DMS53 (cell line): ENCODE measurements at places on chromosomes 6 and 20.

DNA sequence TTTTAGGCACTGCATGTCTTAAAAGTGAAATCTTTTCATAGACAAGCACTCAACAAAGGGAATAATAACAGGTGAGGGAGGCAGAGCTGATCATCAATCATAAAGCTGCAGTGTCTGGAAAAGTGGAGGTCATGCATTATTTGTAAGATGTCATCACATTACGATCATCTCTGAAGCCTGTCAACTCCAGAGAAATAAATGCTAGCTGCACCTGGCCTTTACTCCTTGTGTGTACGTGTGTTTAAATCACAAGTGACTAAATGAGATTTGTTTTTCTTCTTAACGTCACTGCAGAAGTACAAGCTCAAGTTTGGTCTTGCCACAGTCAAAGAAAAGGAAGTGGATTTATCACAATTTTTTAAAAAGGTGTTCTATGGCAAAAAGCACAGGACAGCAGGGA, 275.5 kb upstream of the SGK1 start:
- no peak for DNase-seq

- DNase-seq, result no peak
These were observed 13.4 kb downstream of the COL9A3 start for GRCh38 chr20:62830251-62830650.

DNA sequence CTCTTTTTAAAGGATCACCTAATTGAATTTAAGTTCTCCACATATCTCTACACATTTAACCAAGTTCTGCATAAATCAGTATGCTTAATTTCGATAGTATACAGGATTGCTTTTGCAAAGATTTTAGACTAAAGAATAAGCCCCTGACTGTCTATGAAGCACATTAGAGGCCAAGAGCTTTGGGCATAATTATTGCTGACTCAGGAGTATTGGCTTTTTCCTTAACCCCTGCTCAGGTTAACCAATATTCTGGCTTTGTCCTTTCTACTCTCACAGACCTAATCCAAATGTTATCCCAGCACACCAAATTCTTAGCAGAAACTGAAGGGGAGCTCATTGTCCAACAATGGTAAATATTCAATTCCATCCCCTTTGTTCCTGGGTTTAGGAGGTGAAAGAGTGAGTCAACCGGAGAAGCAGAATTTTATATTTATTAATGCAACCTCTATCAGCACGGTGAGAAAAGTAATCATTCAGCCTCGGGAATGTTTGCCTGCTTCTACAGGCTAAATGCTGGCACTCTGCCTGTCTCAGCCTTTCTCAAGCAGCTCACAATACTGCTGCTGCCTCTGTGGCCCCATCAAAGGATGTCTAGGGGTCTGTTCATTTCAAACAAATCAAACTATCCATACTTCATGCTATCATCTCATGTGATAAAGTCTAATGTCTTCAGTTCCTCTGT, 125.0 kb downstream of the SIM1 start:
- DNase-seq, result no peak

DNA sequence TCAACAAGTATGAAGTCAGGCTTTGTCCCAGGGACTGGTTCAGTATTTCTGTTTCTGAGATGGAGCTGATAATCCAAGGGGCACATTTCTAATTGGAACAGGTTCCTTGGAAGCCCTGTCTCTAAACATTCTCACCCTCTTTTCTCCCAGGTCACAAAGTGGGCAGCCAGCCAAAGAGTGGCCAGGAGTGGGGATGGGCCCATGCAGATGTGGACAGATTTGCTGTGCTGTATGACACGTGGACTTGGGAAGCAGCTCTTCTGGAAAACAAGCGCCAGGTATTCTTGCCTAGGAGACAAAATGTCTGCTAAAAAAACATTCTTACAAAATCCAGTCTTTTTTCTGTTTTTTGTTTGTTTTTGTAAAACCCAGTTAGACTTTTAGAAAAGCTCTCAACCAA, 140.2 kb downstream of the CD164 start:
- DNase-seq, result peak; percentile 28

GRCh38 chr6:28940294-28940857, 16.6 kb upstream of the TRIM27 start:
- peak; percentile 89 for DNase-seq

GRCh38 chr20:25464501-25465242, 57.2 kb downstream of the GINS1 start:
- DNase-seq, result no peak

DNA sequence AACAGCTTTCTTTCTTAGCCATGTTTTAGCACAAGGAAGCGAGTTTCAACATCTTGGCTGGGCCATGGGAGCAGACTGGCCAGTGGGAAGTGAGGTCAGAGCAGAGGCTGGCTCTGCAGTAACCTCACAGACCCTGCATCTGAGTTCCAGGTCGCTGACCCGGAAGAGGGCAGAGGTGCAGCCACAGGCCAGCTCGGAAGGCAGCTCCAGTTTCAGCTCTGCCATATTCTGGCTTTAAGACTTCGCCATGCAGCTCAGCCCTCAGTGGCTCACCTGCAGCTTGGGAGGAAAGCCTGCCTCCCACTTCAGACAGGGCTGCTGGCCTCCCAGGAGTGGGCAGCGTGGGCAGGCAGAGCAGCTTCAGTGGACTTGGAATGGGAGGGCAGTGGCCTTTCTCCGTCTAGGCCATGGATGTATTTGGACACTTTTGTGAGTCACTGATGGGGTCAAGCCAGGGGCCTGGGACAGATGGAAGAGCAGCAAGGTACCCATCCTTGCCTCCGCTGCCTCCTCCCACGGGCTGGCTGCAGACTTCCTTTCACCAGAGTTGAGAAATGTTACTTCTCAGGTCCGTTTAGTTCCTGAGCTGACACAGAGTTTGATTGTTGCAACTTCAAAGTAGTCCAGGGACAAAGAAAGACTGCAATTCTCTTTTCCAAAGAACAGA, 18.5 kb downstream of the CST8 start:
- no peak for DNase-seq

- no peak for DNase-seq
These were observed 49.5 kb upstream of the B4GALT5 start for GRCh38 chr20:49762940-49763766.

DNA sequence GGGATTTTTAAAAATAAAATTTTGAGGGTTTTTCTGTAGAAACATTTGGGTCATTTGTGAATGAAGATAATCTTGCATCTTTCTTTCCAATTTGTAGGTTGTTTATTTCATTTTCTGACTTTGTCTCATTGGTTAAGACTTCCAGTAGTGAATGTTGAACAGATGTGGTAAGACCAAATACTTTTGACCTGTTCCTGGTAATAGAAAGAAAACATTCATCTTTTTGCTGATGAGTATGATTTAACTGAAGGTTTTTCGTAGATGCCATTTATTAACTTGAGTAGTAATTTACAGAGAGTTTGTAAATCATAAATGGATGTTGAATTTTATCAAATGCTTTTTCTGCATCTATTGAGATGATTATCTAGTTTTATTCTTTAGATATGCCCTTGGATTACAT, 416.1 kb upstream of the CITED2 start:
- DNase-seq, result no peak

DNA sequence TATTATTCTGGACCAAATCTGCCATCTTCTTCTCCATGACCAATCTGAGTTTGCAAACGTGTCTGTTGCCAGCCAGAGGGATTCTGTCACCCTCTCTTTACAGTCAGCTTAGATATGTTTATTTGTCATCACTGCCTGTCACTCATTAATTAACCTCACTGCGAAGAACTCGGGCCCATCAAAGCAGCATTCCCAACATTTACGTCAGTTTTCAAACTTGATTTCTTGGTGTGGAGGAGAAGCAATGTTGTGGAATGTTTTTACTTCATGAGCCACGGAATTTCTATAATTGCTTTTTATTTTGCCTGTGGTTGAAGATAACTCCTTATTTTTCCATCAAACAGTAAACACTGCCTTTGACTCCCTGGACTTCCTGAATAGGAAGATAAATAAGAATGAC, 91.8 kb upstream of the CNKSR3 start:
- DNase-seq, result peak; percentile 24

DNA sequence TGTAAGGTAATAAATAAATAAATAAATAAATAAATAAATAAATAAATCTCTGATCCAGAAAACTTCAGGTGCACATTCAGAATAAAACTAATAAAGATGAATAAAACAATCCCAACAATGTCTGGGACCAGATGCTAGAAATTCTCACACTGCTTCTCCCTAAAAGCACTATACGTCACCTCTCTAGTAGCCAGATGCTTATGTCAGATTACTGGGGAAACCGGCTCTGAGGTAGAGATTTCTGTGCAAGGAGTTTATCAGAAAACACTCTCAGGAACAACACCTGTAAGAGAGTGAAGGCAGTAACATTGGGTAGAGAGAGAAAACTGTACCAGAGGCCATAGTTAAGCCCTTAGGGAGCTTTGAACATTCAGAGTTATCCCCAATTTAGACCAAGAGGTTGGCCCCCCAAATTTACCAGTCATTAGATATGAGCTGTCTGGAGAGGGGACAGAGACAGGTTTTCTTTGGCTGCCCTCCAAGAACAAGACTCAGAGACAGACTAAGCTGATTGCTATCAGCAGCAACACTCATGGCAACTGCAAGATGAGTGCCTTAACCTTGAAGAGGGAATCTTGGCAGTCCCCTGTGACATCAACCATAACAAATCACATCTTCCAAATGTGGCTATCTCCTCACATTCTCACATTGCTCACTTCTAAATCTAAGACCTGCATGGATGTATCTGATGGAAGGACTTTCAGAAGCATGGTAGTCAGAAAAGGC, 151.2 kb upstream of the BMP5 start:
- peak; percentile 16 for DNase-seq

DNA sequence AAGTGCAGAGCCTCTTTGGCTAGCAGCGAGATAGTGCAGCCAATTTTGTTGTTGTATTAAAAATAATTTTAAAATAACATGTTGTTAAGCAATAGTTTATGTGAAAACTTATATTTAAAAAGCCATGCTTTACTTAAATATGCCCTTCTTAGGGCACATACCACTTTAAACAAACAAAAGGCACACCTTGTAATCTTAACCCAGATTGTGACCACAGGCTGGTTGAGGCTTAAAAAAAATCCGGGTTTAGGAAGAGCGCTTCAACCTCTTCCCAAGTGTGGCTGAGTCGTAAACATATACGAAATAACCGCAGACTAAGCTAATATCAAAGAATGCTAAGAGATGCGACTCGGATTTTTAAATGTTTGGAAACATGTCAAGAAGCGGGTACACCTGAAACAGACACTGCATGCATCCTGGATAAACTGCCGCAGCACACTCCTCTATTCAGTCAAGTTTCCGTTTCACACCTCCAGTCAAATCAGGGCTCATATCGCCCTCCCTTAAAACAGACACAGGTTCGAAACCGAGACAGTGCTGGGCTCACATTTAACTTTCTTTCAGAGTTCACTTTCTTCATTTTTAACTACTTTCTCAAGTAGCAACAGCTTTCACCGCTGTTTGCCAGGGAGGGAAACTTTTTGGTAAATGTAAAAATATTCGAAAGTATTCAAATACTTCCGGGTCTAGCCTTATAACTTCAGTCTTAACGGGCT, 1.5 kb downstream of the DEK start:
- peak; percentile 46 for DNase-seq

GRCh38 chr20:25465243-25466135, 58.0 kb downstream of the GINS1 start:
- no peak for DNase-seq

DNA sequence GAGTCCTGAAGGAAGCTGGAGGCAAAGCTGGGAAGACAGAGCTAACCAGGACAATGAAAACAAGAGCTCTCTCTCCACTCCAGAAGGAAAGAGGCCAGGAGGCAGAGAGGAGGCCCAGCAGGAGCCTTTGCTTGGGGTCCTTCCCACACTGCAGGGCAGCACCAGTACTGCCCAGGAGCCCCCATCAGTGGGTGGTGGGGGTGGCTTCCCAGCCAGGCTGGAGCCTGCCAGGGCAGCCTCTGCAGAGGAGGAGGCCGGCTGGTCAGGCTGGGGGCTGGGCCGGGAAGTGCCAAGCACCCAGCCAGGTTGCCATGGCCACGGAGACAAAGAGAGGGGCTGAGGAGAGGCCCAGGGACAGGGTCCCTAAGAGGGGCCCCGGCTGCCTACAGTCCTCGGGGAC, 33.4 kb downstream of the PREX1 start:
- no peak for DNase-seq

GRCh38 chr20:48621376-48622078, 206.3 kb downstream of the PREX1 start:
- no peak for DNase-seq

DNA sequence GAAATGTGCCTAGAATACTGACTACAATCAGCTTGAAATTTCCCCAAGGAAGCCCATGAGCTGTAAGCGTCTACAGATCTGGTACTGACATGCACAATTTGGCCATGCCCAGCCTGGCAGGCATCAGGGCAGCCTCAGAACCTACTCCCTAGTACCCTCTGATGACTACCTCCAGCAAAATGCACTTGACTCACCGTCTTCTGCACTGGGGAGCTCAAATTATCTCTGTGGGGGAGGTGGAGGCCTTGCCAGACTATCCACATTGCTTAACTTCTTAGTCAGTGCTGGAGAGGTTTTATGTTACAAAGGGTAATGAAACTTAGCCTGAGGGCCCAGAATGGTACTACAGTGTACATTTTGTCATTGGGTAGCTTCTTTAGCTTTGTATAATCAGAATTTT, 126.0 kb upstream of the ADGRF1 start:
- DNase-seq, result peak; percentile 62

- no peak for DNase-seq
These were observed 146.9 kb upstream of the SGK1 start for GRCh38 chr6:134464690-134465411.

GRCh38 chr20:64160118-64160517, 4.1 kb upstream of the MYT1 start:
- DNase-seq, result no peak

DNA sequence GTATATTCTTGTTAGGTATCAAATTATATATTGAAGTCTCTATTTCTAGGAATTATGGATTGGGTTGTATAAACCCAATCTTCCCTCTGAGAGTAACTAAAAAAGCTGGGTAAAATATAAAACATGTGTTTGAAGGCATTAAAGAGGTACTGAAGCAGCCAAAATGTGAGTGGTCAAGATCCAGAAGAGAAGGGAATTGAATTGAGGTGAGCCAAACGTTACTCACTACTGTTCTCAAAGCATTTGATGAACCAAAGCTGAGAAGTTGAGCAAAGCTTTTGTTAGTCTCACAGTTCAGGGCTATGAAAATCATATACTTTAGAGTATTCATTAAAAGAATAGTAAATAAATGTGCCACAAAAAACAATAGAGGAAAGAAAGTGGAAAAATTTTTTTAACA, 365.8 kb downstream of the BCKDHB start:
- DNase-seq, result no peak

DNA sequence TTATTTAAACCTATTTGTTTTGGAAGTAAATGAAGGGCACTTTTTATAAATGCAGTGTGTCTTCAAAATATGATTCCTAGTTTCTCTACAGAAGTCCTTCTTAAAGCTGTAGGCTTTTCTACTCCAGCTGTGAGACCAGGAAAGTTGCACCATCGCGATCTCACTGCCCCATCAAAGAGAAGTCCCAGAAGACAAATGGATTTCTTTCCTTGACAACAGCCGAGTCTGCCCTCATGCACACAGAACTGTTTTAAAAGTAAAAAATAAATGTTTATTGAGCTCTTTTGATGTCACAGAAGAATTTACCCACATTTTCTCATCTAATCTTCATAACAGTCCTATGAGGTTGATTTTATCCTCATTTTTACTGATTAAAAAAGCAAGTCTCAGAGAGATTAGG, 324.4 kb upstream of the NT5E start:
- no peak for DNase-seq

- no peak for DNase-seq
These were observed 147.9 kb upstream of the BTBD3 start for GRCh38 chr20:11769825-11770224.

- no peak for DNase-seq
These were observed 175.2 kb upstream of the AFDN start for GRCh38 chr6:167651318-167652041.
